ENCODE measurements at places on chromosomes 12 and 14.

DNA sequence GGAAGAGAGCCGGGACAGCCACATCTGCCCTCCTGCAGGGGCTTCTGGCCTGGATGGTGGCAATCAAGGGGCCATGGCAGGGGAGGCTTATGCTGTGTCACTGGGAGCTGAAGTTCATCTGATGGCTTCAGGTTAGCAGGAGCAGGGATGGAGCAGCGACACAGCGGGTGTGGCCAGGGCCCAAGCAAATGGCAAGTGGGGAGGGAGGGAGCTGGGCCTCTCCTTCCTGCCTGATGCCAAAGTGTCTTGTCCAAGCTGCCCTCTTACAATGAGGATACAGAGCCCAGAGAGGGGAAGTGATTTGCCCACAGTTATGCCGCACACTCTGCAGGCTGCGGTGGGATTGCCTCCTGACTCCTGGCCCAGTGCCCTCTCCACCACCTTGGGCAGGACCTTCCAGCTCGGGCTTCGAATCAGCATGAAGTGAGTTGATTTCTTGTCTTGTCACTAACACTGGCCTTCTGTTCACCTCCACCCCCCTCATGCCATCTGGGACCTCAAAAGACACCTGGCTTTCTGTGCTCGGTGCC lies 51.3 kb downstream of the IQSEC3 start:
- DNase-seq, result no peak

GRCh38 chr12:118377884-118378470 lies 1.6 kb downstream of the SUDS3 start:
- DNase-seq, result peak; percentile 75

- DNase-seq, result no peak
These were observed 133.5 kb downstream of the BICD1 start for GRCh38 chr12:32240162-32240561.

DNA sequence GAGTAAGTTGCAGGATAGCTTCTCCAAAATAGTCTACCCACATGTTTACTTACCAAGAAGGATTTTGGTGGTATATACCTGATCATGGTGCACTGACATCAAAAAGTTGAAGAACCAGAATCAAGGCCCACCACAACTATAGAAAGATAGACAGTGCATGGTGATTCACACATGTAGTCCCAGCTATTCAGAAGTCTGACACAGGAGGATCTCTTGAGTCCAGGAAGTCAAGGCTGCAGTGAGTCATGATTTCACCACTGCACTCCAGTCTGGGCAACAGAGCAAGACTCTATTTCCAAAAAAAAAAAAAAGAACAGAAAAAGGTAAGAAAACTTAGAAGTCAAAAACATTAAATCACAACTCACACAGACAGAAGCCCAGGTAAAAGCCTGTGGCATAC lies 422.2 kb upstream of the FOXG1 start:
- no peak for DNase-seq

- no peak for DNase-seq
These were observed 19.4 kb downstream of the PIK3C2G start for GRCh38 chr12:18280728-18281127.

- no peak for DNase-seq
These were observed 65.3 kb downstream of the IQSEC3 start for GRCh38 chr12:131732-132495.

DNA sequence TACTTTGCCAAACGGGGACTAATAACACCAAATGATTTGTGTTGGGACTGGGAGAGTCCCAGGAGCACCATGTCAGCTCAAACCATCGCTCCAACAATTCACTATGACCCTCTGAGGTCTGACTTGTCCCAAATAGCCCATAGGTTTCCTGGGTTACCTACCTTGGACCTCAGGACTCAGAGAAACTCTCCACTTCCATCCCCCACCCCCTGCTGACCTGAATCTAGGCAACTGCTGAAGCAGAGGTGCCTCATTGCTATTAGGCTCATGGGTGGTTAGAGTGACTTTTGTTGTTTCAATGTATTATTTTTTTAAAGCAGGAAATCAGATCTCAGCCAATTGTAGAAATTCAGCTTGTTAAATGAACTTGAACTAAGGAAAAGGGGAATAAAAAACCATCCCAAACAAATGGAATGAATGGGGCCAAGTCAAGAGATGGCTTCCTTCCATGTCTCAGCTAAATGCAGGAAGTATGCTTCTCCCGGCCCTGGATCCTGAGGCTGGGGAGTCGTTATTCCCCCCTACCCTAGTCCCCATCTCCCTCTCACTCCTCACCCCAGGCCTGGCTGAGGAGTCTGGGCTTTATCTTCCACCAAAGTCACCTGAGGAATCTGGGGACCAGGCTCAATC lies 80.9 kb upstream of the SLC24A4 start:
- DNase-seq, result no peak

DNA sequence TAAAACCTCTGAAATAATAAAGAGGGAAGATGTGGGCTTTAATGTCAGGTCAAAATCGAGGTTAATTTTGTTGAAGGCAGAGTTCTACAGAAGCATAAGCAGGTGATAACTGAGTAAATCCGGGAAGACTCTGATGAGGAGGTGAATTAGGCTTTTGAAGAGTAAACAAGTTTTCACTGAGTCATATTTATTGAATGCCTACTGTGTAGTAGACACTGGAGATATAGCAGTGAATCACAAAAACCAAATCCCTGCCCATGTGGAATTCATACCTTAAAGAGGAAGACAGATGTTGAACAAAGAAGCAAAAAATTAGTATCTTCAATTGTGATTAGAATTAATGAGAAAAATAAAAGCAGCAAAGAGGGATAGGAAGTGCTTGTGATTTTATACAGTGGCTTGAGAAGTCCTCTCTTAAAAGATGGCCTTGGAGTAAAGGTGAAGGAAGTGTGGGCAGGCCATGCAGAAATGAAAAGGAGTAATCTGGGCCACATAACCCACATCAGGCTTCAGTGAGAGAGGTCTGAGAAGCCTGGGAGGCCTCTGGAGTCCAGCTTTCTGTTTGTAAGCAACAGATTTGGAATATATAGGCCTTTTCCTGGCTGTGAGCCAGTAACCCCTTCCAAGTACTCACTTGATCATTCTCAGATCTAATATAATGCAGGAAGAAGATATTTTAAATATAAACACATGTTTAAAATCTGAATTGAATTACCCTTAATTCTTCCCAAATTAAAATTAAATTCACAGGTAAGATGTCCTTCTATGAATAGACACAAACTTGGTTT lies 46.7 kb downstream of the BHLHE41 start:
- no peak for DNase-seq

All from inflammatory macrophage (primary cell).